ENCODE measurements at places on chromosomes 5 and 9.

- DNase-seq, result no peak
Measured at GRCh38 chr9:129586245-129586644, 34.7 kb downstream of the C9orf50 start.

GRCh38 chr5:180370861-180371641, 17.9 kb upstream of the GFPT2 start:
- no peak for DNase-seq

DNA sequence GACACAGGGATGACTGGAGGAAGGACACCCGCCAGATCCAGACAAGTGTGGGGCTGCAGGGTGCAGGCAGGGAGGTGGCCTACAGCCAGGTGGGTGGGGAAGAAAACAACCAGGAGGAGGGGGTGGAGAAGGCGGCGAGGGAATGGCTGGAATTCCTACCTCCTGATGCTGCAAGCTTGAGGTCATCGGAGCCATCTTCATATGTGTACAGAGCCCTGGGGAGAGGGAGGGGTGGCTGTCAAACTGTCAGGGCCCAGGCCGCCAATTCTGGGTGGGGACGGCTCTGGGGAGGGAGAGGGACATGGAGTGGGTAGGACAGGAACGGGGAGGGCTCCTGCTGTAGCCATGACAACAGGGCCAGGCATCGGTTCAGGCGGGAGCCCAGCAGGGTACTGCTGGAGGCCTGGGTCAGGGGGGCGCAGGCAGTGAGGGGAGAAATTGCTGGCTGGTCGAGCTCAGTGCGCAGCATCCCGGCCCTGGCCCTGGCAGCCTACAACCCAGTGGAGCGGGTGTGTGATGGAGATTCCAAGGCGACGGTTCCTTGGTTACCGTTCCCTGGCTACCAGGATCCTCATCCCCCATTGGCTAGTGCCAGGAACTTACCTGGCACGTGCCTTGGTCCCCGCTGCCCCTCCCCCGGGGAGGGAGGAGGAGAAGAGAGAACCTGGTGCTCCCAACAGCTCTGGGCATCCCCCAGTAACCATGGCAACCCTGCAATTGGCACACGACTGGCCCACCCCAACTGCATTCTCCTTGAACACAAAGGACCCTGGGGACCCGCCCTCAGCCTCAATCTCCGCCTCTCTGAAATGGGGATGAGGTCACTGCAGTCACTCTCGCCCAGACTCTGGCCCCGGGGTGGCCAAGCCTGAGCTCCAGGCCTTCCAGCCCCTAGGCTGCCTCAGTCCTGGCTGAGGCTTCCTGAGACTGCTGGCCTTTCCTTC, 4.5 kb downstream of the DBN1 start:
- no peak for DNase-seq

- no peak for DNase-seq
Measured at GRCh38 chr5:111119856-111120255, 27.7 kb downstream of the WDR36 start.

GRCh38 chr5:92364986-92365550, 982.0 kb upstream of the ARRDC3 start:
- DNase-seq, result no peak

DNA sequence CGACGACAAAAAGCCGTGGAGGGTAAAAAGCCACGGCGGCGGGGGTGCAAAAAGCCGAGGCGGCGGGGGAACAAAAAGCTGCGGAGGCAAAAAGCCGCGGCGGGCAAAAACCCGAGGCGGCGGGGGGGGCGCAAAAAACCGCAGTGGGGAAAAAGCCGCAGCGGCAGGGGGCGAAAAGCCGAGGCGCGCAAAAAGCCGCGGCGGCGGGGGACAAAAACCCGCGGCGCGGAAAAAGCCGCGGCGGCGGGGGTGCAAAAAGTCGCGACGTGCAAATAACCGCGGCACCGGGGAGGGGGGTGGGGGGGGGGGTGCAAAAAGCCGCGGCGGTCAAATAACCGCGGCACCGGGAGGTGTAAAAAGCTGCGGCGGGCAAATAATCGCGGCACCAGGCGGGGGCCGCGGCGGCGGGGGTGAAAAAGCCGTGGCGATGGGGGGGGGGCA, 511.5 kb downstream of the FOXD4L5 start:
- DNase-seq, result no peak

GRCh38 chr5:77781076-77781475, 4.9 kb upstream of the TBCA start:
- no peak for DNase-seq

DNA sequence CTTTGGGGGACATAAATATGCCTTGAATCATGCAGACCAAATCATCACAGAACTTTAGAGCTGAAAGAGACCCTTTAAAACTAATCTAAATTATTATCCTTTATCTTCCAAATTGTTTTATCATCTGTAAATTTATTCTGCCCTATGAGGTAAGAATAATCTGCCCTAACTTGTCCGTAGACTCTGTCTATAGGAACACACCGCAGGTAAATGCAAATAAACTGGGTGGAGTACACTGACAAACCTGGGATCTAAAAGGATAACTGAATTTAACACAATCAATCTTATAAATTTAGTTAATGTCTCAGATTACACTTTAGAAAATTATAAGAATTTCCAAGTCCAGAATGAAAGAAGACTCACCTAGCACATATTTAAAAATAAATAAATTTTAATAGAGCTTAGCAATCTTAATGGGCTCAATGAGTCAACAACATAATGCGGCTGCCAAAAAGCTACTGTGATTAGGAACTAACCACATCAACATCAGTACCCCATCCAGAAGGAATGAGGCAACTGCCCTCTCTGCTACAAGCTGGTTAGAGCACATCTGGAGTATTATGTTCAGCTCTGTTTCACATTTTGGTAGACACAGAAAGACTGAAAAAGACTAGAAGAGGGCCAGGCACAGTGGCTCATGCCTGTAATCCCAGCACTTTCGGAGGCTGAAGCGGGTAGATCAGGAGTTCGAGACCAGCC, 5.6 kb downstream of the MEGF9 start:
- DNase-seq, result no peak

GRCh38 chr9:91212596-91213243, 149.0 kb downstream of the AUH start:
- DNase-seq, result no peak

DNA sequence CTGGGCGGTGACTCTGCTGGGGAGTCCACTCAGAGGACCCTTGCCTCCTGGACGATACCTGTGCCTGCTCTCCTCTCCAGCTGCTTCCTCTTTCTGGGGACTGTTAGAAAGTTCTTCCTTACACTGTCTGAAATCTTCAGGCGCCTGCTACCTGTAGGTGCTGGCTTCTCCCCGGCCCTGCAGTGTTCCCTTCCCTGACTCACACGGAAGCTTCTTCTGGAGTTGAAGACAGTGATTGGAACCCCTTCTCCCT, 562 bp downstream of the GSN start:
- DNase-seq, result no peak

DNA sequence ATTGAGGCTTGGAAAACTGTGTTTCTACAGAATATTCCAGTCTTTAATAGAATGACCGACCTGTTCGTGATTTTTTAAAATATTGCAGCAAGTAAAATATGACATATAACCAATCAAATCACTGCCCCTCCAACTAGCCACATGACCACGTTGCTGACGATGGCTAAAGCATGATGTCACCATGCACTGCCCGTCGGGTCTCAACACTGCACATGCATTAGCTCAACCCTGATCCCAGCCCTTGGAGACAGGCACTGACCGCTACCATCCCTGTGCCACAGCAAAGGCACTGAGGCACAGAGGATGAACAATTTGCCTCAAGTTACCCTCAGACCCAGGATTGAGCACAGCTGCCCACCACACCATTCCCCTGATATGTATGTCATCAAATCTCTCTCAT, 13.5 kb downstream of the DDX31 start:
- DNase-seq, result no peak

DNA sequence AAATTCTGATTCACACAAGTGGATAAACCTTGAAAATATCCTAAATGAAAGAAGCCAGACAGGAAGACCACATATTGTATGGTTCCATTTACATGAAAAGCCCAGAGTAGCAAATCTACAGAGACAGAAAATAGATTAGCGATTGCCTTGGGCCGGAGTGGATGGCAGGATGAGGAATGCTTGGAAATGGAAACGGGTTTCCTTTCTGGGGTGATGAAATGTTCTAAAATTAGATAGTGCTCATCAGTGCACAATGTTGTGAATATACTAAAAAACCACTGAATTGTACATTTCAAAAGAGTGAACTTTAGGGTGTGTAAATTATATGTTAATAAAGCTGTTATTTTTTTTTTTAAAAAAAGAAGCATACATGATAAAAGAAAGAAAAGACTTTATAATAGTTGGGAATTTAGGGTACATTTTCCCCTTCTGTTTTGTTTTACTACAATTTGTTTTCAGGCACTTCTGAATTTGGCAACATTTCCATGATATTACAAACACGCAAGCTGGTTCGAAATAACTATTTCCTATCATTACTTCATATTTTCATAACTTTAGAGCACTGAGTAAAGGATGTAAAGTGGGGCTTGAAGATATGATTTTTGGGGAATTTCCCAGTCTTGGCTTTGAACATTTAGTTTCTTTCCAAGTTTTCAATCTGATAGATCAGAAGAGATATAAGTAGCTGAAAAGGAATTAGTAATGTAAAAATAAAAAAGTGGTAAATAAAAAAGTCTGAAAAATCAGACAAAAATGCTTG, 23.9 kb downstream of the SLC35A4 start:
- no peak for DNase-seq

DNA sequence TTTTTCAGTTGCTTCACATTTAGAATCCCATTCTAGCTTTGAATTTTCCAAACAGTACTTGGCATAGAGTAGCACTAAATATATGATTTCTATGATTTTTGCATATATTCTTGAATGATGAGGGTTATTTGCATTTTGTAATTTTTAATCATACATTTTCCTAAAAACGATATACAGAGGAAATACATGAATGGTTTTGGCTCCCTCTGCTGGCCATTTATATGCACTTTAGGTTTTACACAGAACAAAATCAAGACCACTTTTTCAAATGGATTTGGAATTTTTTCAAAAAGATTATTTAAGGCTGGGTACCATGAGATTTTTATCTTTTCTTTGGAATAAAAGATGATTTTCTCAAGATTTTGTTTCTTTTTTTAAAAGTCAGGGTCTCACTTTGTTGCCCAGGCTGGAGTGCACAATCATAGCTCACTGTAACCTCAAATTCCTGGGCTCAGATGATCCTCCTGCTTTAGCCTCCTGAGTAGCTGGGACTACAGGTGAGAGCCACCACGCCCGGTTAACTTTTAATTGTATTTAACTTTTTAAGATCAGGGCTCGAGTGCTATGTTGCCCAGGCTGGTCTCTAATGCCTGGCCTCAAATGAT, 16.7 kb upstream of the COMMD10 start:
- DNase-seq, result no peak

- DNase-seq, result no peak
Measured at GRCh38 chr5:39654715-39655114, 229.9 kb upstream of the DAB2 start.

- DNase-seq, result no peak
Measured at GRCh38 chr9:20373263-20373662, 249.0 kb downstream of the MLLT3 start.

DNA sequence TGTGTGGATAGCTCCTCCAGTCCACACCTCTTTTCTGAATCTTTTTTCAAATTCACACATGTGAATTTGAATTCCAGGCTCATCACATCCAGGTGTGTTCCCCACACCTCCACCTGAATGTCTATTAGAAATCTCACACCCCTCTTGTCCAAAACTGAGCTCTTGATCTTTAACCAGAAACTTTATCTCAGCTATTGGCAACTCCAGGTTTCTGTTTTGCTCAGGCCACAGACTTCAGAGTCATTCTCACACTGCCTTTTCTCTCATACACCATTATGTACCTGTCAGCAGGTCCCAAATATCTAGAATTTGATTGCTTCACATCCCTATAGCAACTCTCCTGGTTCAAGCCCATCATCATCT, 11.6 kb downstream of the NIPSNAP3B start:
- DNase-seq, result no peak

- no peak for DNase-seq
Measured at GRCh38 chr5:152051499-152052454, 127.1 kb upstream of the GLRA1 start.

DNA sequence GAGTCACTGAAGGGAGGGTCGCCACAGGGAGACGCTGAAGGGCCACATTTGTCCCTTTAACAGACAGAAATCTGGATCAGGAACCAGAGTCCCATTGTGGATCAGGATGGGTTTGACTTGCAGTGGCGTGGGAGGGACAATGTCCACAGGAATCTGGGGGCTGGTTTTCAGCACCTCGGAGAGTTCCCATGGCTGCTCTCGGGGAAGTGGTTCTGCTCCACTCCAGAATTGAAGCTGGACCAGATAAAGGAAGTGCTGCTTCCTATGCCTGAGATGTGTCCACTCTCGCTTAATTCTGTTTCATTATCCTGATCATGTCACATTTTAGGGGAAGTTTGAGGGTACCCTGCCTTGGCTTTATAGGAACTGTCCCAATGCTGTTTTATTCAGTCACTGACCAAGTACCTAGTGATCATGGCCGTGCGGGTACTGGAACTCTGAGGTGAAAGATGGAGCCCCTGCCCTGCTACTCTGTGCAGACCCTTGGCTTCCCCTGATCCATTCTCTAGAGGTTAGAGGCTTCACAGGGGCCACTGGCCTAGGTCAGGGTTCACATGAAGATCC, 28.7 kb downstream of the ENHO start:
- no peak for DNase-seq

- no peak for DNase-seq
Measured at GRCh38 chr5:179475208-179475751, 75.1 kb upstream of the RUFY1 start.

GRCh38 chr5:50657044-50657443, 9.4 kb upstream of the PARP8 start:
- no peak for DNase-seq

- no peak for DNase-seq
Measured at GRCh38 chr5:73444499-73445438, 3.8 kb downstream of the FOXD1 start.

GRCh38 chr5:161790926-161791325, 57.0 kb upstream of the GABRA1 start:
- no peak for DNase-seq

DNA sequence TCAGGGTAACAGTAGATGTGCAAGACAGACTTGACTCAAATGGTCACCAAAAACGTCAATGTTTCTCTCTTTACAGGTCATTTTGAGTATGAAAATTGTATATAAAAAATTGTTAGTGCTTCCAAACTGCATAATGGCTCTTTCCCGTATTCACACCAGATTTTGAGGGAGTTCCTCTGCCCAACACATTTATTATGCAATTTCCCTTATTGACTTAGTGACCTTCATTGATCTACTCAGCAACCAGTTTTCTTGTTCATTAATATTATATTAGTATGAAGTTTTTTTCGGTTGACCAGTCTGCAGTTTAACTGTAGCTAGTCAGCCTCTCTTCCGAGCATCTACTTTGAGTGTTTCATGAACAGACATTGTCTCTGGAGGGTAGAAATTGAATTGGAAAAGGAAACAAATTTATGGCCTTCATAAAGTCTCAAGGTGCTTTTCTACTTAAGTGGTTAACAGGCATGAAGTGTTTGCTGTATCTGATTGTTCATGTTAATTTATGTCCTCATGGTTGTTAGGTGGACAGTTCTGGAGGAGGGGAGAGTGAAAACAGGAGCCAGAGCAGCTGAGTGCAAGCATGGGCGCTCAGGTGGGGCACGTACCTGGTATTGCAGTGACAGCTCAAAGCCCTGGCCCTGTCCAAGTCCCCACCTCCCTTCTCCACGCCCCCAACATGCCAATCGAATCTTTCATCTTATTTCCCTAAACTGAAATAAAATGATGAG, 240.2 kb downstream of the RFK start:
- DNase-seq, result no peak

GRCh38 chr5:150560401-150561191, 52.7 kb downstream of the NDST1 start:
- DNase-seq, result peak; percentile 74

GRCh38 chr5:95564450-95564849, 9.5 kb downstream of the ARSK start:
- DNase-seq, result no peak

GRCh38 chr9:86389628-86390027, 35.4 kb upstream of the TUT7 start:
- no peak for DNase-seq
